NB4 (cell line): ENCODE measurements at places on chromosomes 12 and 14.

DNA sequence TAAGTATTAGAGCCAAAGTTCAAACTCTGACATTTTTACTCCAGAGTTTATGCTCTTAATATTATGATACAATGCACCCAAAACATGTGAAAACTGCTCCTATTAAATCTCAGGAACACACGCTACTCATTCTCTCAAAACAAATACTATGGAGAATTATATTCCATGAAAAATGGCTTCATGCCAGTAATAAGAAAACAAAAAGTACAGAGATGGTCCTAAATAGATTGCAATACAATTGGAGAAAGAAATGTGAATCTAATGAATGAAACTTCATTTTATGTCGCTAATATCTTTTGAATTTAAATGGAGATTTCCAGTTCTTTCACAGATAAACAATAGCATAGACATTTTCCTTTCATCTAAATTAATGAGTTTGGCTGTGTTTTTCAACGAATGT is 384.3 kb downstream of the ADAMTS20 start:
- no peak for DNase-seq

- DNase-seq: no peak
Measured at GRCh38 chr12:65302891-65303290, 24.4 kb downstream of the MSRB3 start.

- peak; percentile 55 for DNase-seq
Measured at GRCh38 chr12:13534645-13535398, 338.3 kb downstream of the EMP1 start.

- no peak for DNase-seq
Measured at GRCh38 chr14:99790201-99790977, 2.8 kb upstream of the EML1 start.

DNA sequence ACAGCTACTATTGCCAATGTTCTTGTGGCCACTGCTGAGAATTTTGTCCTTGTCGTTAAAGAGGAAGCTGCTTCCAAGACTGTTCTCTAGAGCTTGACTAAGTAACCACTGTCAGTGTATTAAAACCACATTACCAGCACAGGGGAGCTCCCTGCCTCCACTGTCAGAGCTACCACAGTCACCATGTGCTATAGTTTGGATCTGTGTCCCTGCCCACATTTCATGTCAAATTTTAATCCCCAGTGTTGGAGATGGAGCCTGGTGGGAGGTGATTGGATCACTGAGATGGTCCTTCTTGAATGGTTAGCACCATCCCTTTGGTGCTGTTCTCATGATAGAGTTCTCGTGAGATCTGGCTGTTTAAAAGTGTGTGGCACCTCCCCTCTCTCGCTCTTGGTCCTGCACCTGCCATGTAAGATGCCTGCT is 23.2 kb upstream of the RAP1B start:
- DNase-seq: peak; percentile 93

- DNase-seq: no peak
Measured at GRCh38 chr12:132550014-132550802, 60.2 kb downstream of the LRCOL1 start.
